ENCODE measurements at places on chromosomes 1 and 21.

DNA sequence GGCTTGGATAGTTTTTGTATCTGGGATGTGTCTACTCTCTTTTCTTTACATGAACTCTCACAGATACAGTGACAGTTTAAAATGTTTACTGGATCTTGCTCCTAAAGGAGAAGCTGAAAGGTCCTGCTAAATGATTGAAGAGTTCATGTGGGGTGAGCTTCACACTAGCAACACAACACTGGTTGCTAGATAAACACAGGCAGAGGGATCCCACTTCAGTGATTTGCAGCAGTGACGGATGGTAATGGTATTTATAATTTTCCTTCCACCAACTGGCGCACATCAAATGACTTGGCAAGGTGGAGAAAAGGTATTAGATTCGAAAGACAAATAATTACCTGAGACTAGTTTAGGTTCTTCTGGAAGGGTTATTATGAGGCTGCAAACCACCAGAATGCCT is 270.2 kb downstream of the TBX15 start:
- DNase-seq = no peak

GRCh38 chr21:42593007-42593814 is 60.2 kb upstream of the PDE9A start:
- peak; percentile 58 for DNase-seq

GRCh38 chr21:35568643-35569042 is 491.7 kb downstream of the SETD4 start:
- no peak for DNase-seq

- DNase-seq = no peak
These were observed 4.1 kb upstream of the NBL1 start for GRCh38 chr1:19639999-19640362.

DNA sequence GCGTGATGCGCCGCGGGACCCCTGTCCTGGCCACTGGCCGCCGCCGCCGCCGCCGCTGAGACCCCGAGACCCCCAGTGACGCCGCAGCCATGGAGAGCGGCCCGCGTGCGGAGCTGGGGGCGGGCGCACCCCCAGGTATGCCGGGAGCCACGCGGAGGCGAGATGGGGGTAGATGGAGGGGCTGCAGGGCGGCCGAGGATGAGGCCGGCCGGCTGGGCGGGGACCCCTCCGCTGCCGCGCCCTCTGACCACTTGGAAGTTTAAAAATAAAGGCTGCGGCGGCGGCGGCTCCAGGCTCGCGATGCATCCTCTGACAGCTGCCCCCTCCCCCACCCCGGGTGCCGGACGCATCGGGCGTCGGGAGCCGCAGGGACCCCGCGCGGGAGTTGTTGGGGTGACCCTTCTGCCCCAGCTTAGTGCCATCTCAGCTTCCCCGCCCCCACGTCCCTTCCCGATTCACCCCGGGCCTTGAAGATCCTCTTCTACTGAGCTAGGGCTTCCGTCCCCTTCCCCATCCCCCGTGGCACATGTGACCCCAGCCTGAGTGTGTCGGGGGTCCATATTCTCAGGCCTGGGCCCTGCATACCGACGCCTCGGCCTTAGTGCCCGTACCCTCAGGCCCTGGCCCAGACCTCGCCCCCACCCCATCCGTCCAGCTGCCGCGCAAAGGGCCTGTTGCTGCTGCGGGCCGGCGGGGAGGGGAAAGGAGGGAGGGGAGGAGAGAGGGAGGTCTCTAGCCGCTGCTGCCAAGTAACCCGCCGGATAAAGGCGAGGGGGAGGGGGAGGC is 562 bp downstream of the MAP7D1 start:
- DNase-seq = peak; percentile 77

- DNase-seq = no peak
These were observed 52.8 kb downstream of the ARID4B start for GRCh38 chr1:235275223-235275622.

GRCh38 chr1:28147264-28148094 is 29.0 kb downstream of the PTAFR start:
- no peak for DNase-seq

DNA sequence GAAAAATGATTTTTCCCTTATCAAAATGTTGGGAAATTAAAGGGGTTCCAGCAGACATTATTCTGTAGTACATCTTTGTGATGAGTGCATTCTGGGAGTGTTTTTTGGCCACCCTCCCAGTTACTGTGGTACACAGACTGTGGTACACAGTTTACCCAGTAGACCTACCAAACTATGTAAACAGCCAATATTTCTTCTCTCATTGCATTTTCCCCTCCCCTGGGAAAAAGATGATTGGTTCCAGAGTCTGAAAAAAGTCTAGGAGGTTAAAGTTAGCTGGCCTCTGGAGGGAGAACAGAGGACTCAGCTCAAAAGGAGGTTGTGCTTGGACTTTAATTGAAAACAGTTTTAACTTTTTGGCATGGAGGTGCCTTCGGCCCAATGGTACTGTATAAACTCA is 42.5 kb downstream of the PGM1 start:
- DNase-seq = no peak

GRCh38 chr1:7467476-7468175 is 303.5 kb upstream of the VAMP3 start:
- DNase-seq = no peak

DNA sequence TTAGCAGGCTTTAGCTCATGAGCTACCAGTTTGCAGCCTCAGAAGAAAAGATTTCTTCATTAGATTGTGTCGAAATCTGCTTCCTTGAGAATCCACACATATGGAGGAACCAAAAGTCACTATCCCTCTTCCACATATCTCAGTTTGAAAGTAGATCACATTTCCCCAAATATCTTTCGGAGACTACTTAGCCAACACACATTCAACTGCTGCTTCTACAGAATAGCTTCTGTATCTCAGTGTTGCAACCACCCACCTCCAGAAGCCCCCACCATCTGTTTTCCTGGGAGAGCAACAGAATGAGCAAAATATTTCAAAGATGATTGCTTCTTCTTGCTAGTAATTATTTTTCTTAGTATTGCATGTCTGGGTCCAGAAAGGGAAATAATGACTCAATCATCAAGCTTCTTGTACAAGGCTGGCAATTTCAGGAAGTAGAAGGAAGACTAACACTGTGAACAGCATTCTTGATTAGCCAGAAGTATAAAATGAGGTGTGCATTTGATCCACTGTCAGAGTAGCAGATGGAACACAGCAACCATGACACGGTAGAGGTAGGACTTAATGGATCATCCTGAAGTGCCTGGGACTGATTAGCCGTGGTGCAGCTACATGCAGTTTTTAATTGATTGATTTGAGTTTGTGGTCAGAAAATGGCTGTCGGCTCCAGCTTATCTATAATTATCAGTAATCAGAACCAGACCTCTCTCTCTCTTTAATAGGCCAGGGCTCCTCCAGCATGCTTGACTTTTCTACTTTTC is 24.9 kb downstream of the ZC3H11B start:
- no peak for DNase-seq

DNA sequence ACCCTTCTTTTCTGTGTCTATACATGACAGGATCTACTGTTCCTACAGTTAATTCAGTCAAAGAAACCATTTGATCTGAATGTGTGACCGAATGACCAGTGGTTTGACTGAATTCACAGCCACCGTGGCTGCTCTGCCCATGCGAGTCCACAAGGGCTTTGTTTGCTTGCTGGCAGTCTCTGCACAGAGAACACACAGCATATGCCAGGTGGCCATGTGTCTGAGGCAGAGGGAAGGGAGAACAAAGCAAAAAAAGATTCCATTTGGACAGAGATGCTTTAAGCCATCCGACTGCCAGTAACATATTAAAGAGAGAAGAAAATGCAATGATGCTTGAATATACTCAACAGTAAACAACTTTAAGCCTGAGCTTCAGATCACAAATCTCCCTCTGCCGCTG is 737.8 kb upstream of the CXADR start:
- no peak for DNase-seq
